Sigmoid colon (tissue), 7 donors: ENCODE measurements at places on chromosomes 2 and 18.

GRCh38 chr2:38439863-38440262 is 62.8 kb upstream of the ATL2 start:
- DNase-seq, result no peak

DNA sequence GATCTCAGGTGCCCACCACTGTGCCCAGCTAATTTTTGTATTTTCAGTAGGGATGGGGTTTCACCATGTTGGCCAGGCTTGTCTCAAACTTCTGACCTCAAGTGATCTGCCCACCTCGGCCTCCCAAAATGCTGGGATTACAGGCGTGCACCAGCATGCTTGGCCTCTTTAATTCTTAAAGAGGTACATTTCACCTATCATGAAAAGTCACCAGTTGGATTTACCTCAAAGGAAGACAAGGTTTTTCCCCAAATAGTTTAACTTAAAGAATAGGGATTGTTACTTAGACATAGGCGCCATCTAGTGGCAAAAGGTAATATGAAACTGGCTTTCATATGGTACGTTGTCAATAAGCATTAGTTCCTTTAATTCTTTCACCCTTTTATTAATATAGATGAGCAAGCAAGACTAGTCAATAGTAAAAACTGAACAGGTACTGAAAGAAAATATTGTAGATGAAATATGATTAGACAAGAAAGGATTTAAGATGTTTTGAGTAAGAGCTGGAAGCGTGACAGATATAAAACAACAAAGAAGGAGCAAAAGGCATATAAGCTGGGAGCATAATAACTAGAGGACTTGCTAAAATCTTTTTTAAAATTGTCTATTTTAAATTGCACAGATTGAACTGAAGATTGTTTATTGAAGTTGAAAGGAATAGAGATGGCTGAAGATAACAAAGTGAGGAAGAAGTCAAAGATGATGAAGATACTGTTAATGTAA is 35.0 kb upstream of the PSMD14 start:
- DNase-seq, result no peak

- no peak for DNase-seq
Measured at GRCh38 chr2:234772733-234773060, 179.1 kb upstream of the SH3BP4 start.

- DNase-seq, result no peak
Measured at GRCh38 chr2:71282493-71282892, 49.1 kb upstream of the ZNF638 start.

DNA sequence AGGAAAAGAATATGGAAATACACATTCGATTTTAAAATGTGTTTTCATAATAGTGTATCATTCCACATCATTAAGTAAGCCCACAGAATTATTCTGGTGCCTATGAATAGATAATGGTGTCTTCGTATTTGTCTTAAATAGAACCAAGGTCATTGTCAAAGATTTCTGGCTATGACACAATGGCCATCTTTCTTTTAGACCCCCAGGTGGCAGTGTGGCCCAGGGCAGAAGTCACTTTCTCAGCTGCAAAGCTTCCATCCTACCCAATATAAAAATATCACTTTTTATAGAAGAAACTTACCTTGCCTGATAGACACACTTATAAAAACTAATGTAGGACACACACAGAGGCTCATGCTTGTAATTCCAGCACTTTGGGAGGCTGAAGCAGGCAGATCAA is 57.5 kb downstream of the ZRANB3 start:
- DNase-seq, result no peak

GRCh38 chr2:28152585-28153280 is 239.9 kb upstream of the FOSL2 start:
- no peak for DNase-seq

DNA sequence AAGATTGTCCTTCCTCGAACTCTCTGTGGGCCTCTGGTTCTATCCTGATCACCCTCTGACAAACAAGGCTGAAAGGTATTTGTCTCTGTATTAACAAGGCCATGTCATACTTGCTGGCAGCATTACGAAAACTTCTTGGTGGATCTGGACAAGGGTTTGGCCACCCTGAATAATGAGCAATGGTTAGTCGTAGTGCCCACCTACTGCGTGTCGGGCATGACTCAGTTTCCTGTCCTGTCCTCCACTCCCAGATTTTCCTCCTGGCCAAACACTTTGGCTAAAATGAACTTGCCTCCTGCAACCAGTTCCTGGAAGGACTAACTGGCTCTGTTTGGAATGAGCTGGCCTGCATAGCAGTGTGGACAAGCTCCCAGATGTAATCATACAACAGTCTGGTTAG is 198.5 kb upstream of the SMIM21 start:
- DNase-seq, result no peak

- no peak for DNase-seq
Measured at GRCh38 chr2:119218478-119219064, 5.1 kb upstream of the STEAP3 start.

GRCh38 chr18:55768255-55768654 is 180.3 kb upstream of the TCF4 start:
- DNase-seq, result no peak

DNA sequence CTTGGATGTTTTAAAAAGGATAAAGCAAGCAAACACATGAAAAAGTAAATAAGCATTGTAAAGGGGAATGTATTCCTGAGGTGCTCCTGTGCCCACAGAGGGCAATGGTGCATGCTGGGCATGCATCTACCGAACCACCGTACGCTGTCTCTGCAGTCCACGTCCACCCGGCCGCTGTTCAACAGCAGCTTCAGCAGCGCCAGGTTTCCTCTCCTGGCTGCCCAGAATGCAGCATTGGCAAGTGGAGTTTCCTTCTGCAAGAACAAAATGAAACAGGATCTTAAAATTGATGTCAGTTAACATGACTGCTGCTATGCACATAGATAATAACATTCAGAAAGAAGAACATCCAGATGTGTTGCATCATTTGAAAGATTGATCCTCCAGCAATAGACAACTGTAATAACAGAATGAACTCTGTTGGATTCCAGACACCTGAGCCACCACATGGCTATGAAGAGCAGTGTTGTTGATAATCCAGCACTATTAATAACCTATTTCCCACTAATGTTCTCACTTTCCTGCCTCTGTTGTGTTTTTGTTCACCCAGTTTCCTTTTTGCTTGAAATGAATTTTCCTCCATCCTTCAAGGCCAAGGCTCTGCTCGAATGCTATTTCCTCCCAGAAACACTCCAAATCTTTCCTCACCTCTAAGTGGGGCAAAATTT is 13.6 kb downstream of the ANKRD29 start:
- DNase-seq, result no peak

- DNase-seq, result no peak
Measured at GRCh38 chr2:197946562-197946961, 142.2 kb downstream of the PLCL1 start.

GRCh38 chr2:74507926-74508520 is 528 bp upstream of the PCGF1 start:
- no peak for DNase-seq

- DNase-seq, result no peak
Measured at GRCh38 chr18:35703043-35703688, 121.6 kb downstream of the GALNT1 start.

DNA sequence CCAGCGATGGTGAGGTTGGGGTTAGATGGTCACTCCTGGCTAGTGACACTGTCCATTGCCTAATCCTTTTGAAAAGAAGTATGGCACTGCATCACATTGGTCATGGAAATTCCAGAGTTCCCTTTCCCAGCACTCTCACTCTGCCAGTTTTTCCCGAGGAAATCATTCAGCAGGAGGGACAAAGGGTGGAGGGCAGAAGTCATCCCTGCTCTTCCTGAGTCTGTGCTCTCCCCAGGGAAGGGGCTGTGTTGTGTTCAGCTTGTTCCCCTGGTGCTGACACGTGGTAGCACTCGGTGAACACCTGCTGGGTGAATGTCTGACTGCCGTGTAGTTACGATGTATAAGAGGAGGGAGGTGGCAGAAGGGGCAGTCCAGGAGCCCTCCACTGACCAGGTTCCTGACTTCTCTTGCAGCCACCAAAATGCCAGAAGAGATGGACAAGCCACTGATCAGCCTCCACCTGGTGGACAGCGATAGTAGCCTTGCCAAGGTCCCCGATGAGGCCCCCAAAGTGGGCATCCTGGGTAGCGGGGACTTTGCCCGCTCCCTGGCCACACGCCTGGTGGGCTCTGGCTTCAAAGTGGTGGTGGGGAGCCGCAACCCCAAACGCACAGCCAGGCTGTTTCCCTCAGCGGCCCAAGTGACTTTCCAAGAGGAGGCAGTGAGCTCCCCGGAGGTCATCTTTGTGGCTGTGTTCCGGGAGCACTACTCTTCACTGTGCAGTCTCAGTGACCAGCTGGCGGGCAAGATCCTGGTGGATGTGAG is 21.6 kb downstream of the STEAP3 start:
- DNase-seq, result no peak

DNA sequence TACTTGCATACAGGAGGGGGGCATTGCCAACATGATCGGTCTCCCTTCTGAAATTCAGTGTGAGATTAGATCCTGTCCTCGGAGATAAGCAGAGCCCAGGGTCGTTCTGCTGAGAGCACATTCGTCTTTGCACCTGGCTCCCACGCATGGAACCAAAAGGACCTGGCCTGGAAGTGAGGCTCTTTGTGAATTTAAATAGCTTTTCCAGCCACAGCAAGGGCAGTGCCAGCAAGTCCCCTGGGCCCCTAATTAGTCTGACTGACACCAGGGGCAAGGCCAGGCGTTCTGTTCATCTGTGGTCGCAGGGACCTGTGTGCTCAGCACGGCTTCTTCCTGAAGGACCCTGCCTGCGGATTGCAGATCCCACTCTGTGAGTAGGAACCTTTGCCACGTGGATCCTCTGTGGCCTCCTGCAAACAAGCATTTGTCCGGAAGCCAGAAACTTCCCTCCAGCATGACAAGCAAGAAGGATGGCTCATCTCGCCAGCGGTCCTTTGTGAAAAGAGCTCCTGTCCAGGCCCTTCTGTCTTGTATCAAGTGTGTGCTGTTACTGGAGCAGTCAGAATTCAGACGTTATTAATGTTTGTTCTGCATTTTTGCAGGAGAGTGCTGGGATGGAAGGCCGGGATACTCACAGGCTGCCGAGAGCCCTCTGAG is 128.7 kb downstream of the TPO start:
- no peak for DNase-seq

- peak; percentile 19 for DNase-seq
Measured at GRCh38 chr2:233285921-233286320, 21.7 kb upstream of the SAG start.

- DNase-seq, result peak; percentile 34
Measured at GRCh38 chr2:69969126-69969983, 7.9 kb upstream of the ASPRV1 start.

- DNase-seq, result no peak
Measured at GRCh38 chr2:172358691-172359556, 68.5 kb upstream of the ITGA6 start.

DNA sequence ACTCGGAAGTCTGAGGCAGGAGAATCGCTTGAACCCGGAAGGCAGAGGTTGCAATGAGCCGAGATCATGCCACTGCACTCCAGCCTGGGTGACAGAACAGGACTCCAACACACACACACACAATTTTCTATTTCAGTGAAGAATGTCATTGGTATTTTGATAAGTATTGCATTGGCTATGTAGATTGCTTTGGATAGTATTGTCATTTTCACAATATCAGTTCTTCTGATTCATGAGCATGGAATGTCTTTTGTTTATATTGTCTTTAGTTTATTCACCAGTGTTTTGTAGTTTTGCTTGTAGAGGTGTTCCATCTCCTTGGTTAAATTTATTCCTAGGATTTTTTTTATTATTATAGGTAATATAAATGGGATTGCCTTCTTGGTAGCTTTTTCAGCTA is 693.4 kb upstream of the SYT4 start:
- no peak for DNase-seq

- peak; percentile 75 for DNase-seq
Measured at GRCh38 chr18:77000527-77000926, 132.1 kb downstream of the MBP start.

DNA sequence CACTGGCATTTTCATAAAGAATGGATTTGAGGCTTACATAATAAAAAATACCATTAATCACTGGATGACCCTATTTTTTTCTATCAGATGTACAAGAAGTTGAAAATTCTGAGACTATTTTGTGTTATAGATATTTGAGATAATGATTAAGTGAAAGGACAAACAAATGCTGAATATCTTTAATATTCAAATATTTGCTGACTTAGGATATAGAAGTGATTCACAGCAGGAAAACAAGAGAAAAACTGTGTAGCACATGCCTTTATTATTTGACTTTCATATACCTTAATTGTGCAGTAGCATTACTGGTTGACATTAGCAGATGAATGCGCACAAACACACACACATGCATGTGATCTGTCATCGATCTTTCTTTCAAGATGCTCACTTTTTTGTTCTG is 766.5 kb downstream of the SATB2 start:
- DNase-seq, result no peak

GRCh38 chr2:133252780-133253355 is 315.4 kb downstream of the NCKAP5 start:
- DNase-seq, result no peak

DNA sequence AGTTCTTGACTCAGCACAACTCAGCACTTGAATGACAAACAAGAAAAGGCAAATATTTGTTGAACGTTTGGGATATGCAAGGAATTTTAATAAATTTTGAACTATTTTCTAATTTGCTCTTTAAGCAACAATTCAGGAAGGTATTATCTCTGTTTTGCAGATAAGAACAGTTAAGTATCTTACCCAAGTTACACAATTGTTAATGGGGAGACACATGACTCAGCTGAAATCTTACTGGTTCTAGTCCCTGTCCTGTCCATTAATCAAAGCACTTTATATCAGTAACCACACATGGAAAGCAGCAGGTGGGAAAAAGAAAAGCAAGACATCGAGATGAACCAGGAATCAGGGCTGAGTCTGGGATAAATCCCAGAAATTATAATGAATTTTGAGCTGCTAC is 493.9 kb upstream of the PIK3C3 start:
- no peak for DNase-seq

GRCh38 chr2:208373460-208374089 is 33.0 kb upstream of the PTH2R start:
- DNase-seq, result no peak

- no peak for DNase-seq
Measured at GRCh38 chr2:175976391-175977157, 25.5 kb downstream of the LNPK start.

GRCh38 chr18:13513021-13513420 is 213.3 kb downstream of the FAM210A start:
- DNase-seq, result peak; percentile 50

DNA sequence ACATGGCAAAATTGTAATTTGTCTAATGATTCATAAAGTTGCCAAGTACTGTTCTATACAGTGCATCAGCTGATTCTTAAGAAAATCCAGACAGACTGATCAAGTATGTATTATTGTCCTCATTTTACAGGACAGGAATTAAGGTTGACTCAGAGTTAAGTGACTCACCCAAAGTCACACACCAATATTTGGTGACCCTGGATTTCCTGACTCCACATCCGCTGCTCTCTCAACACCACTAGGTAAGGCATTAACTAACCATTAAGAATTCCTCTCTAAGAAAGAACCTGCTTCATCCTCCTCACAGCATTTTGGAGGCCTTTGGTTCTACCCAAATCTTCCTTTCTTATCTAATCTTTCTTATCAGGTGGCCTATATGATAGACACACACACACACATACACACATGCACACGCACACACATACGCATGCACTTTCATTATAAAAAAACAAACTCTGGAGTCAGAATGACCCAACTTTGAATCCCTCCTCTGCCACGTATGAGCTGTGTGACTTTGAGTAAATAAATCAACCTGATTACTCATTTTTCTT is 150.8 kb downstream of the ANKRD44 start:
- DNase-seq, result no peak
